Stimulated activated CD8-positive, alpha-beta memory T cell treated with anti-CD3 and anti-CD28 coated beads, Interleukin-7, amount 100 ng/mL, for 1 hour (primary cell): ENCODE measurements at places on chromosomes 3 and 15.

DNA sequence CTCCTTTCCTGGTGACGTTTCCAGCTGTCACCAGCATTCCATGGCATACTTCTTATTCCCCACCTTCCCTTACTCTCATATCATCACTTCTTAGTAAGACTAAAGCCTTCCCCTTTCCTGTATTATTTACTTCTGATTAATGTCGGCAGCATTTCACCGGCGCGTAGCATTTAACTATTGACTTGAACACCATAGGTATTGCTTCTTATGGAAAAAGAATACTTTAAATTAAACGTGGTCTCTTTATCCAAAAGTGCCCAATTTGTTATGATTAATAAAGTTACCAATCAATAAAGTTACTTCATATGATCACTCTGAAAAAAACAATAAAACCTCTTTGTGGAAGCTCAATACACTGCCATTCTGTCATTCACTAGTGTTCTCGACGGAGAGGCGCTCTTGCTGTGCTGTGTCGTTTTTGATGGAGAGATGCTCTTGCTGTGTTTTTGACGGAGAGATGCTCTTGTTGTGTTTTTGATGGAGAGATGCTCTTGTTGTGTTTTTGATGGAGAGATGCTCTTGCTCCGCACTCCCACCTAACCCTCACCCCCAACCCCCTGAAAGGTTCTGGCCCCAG is 165.0 kb downstream of the XXYLT1 start:
- DNase-seq, result no peak

GRCh38 chr3:197800379-197800778 is 9.3 kb downstream of the LRCH3 start:
- no peak for DNase-seq

DNA sequence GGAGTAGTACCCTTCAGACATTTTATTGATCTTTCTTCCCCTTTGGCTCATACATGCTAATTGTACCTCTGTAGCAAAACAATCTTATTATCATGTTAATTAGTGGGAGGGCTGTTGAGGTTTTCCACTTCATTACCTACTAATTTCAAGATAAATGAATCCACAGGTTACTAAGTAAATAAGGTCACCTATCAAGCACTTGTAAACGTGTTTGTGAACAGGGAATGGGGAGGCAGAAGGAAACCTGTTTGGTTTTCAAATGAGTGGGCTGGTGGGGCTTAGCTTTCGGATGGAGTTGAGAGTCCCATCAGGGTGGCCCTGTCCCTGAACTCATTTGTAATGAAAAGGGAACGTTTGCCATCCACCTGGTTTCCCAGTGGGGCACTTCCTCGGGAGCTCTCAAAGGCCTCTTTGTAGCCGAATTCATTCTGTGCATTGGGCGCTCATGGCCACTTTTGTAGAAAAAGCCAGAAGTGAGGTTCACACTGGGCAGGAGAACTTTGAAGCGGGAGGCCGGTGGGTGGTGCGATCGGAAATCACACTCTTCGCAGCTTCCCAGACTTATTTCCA is 419.8 kb upstream of the NR2F2 start:
- DNase-seq, result no peak

GRCh38 chr3:123374016-123374415 is 74.9 kb downstream of the ADCY5 start:
- no peak for DNase-seq
